ENCODE measurements at places on chromosomes 4 and X.

- DNase-seq, result no peak
These were observed 74.1 kb downstream of the SLC10A6 start for GRCh38 chr4:86775061-86775460.

DNA sequence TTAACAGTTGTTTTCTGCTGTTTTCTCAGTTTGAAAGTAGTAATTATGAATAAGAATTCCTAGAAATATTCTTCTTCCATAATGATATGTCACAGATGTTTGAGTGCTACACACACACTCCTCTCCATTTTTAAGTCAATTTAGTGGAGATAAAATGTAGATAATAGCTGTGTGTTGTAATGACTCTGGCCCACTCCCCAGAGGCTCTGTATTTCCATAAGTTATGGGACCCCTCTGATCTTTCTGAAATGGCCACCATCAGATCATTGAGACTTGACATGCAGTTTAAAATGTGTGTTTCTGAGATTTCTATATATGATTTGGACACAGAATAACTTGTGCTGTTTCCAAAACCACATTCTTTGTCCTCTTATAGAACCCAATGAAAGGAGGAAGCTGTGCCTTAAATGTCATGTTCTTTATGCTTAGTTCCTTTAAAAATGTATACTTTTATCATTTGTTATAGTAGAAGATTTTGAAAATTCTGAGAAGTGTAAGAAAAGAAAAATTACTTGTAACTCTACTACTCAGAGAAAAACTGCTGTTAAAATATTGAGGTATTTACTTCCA is 46.4 kb downstream of the GAB1 start:
- no peak for DNase-seq

DNA sequence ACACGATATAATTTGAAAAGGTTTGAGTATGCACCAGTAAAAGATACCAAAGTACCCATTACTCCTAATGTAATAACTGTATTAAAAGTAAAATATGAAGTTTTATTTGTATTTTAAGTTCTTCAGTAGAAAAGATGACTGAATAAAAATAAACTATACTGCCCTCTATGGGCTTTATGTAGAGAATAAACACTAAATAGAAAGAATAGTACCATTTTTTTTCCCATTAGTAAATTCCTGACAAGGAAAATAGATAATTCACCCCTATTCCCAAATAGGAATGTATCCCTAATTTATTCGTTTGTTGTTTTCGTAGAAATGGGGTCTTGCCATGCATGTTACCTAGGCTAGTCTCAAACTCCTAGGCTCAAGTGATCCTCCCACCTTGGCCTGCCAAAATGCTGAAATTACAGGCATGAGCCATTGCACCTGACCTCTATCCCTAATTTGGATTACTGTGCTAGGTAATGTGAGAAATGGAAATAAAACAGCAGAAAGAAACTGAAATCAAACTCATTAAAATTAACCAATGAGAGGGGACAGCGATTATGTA is 73.6 kb upstream of the COX18 start:
- DNase-seq, result no peak

- DNase-seq, result no peak
These were observed 82.8 kb downstream of the PDGFC start for GRCh38 chr4:156888762-156889161.

DNA sequence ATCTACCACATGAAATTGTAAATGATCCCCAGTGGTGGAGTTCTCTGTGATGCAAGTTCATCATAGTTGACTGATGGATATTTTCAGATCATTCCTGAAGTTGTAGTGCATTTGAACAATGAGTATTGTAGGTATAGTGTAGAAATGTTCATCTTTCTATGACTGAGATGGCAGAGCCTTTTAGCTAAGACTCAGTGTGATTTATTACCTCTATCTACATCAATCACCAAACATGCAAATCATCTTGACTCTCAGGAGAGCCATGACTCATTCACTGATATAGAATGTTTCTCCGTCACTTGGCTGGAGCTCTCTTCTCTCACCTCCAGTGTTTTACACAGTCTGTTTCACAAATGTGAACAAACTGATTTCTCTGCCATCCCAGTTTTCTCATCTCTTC is 392.6 kb downstream of the IL1RAPL1 start:
- DNase-seq, result no peak

- DNase-seq, result no peak
These were observed 27.9 kb upstream of the LCORL start for GRCh38 chr4:18049446-18049845.

GRCh38 chr4:123469696-123470095 is 73.1 kb downstream of the SPRY1 start:
- no peak for DNase-seq

DNA sequence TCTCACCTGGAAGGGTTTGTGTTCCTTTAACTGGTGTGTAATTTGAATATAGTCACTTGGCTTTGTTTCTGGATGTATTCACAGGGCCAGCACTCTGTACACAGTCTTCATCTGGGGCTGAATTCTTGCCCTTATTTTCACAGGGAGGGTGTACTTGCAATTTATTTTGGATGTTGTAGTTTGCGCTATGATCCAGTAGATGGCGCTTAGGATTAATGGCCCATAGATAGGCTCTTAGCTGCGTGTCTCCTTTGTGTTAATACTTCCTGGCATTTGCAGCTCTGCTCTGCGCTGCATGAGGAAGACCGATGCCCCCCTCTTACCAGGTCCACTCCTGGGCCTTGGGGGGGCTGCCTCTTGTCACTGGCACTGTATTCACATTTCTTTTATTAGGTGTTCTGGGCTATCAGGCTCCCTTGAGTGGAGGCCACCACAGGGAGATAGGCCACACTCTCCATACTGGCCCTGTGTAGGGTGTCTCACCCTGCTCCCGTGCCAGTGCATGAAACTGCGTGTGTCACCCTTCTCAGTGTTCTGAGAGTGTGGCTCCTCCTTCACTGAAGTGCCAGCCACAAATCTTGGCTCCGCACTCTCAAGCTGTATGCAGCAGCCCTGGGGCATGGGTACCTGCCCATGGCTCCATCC is 562.2 kb downstream of the ZIC3 start:
- peak; percentile 29 for DNase-seq

GRCh38 chr4:38468339-38468866 is 195.6 kb upstream of the KLF3 start:
- no peak for DNase-seq

DNA sequence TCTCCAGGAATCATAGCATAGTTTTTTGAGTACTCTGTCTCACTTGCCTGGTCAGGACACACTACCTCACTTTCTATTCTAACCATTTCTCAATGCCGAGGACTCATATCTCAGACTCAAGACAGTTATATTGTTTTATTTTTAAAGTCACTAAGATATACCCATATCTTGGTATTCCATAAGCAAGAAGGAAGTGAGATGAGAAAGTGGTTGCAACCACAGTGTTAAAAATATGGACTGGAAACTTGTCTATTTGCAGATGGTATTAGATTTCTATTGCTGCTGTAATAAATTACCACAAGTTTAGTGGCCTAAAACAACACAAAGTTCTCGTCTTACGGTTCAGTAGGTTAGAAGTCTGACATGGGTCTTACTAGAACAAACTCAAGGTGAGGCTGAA is 344.8 kb upstream of the MAGEB2 start:
- DNase-seq, result no peak

DNA sequence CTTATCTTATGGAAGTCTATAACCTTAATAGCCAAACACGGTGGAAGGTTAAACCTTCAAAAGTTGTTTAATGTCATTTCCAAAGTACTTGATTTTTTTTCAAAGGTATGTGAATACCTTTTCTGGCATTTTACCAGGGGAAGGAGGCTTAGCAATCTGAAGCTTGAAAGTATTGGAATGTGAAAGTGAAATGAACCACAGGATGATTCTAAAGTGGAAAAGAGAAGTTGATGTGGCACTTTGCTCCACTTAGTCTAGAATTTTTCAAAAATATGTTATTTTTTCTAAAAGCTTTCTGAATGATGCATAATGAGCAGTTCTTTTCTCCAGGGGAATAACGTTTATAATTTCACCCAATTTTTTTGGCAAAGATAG is 19.2 kb downstream of the PI4K2B start:
- no peak for DNase-seq

All from NCI-H1436 (cell line).